Sciatic nerve (tissue), 2 donors: ENCODE measurements at places on chromosomes 11 and 22.

GRCh38 chr11:65315204-65315865 lies 669 bp downstream of the CDC42EP2 start:
- DNase-seq = peak; percentile 92

DNA sequence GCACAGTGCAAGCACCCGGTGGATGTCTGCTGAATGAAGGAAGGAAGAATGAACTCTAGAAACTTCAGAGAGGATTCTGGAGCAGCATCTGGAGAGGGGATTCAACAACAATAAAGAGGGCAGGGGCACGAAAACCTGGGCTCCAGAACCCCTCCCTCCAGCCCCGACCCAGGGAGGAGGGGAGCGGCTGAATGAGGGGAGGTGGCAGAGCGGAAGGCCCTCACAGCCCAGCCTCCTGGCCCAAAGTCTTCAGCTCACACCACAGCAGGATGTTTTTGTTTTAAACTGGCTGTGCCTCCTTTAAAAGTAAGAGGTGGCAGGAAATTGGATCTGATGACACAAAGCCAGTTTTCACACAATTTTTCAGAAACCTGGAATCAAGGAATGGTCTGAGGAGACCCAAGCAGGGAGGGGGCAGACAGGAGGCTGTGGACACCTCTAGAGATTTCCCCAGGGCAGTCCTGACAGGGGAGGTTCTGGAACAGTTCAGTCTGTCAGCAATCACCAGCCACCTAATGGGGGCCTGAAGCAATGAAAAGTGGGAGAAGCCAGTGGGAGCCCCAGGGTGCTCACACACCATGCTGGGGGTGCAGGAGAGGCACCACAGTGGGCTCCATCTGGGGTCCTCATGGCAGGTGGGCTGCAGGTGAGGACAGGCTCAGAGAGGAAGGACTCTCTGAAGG lies 44.4 kb upstream of the TCF20 start:
- no peak for DNase-seq

GRCh38 chr11:100940111-100940510 lies 189.5 kb downstream of the PGR start:
- DNase-seq = no peak

DNA sequence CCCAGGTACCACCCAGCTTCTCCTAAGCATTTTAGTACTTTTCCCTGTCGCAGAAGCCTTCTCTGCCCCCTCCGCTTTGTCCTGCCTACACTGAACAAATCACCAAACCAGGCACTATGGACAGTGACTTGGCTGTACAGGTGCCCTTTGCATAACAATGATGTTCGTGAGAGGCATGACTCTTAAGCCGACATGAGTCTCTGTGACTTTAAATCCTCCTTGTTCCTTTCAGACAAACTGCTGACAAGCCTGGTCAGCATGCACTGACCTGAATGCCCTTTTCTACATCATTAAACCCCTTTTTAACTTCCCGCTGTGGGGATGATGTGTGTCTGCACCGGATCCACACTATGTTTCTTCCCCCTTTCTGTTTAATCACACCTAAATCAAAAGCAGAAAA lies 16.6 kb downstream of the CAVIN3 start:
- DNase-seq = no peak

DNA sequence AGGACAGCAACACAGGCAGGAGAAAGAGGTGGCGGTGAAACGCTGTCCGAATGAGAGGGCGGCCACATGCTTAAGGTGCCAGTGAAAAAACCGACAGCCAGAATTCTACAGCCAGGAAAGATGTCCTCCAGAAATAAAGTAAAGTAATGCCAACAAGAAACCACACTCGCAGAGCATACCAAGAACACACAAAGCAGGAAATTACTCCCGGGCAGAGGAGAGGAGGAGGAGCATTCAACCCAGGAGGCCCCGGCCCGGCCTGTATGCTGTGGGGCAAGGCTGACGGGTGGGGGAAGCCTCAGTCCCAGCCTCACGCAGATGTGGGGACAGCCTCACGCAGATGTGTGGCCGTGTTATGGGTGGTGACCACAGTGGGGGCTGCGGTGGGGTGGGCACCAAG lies 28.0 kb downstream of the CHID1 start:
- DNase-seq = no peak

DNA sequence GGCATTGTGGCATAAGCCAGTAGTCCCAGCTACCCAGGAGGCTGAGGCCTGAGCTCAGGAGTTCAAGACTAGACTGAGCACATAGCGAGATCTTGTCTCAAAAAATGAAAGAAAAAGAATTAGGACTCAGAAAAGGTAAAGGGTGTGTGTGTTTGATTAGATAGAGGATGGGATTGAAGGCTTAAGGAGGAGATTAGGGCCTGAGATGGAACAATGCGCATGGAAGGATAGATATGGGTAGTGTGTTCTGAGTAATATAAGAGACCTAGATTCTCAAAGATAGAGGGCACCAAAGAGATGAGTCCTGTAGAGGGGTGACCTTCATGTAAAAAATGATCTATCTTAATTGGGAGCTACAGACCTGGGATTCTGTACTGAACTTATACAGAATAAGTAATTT lies 17.3 kb upstream of the RAB30 start:
- DNase-seq = no peak

DNA sequence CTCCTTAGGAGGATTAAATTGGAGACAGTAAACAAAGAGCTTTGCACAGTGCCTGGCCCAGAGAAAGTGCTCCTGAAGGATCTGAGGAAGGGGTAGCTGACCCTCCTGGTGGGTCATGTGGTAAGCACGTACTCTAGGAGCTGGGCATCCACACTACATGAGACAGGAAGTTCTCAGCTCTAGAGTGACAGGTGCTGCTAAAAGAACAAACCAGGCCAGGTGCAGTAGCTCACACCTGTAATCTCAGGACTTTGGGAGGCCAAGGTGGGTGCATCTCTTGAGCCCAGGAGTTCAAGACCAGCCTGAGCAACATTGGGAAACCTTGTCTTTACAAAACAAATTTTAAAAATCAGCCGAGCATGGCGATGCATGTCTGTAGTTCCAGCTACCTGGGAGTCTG lies 13.1 kb downstream of the SLC43A1 start:
- DNase-seq = no peak

- DNase-seq = no peak
Observed at GRCh38 chr11:27612932-27613880, 87.0 kb downstream of the BDNF start.

DNA sequence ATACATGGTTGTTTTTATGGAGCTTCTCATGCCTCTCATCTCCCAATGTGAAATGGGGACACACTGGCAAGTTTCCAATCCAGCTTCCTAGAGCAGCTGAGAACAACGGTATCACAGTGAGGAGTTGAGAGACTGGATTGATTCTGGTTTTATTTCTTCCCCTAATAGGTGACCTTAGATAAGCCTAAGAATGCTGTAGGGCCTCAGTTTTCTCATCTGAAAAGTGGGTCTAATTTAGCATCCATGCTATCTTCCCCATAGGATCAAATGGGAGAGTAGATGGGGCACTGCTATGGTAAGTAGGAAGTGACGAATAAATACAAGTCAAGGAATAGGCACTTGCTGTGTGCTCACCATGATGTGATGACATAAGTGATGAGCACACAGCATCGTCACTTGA lies 61.1 kb upstream of the PHOX2A start:
- DNase-seq = no peak

- no peak for DNase-seq
Observed at GRCh38 chr22:30731658-30732057, 37.0 kb downstream of the OSBP2 start.

DNA sequence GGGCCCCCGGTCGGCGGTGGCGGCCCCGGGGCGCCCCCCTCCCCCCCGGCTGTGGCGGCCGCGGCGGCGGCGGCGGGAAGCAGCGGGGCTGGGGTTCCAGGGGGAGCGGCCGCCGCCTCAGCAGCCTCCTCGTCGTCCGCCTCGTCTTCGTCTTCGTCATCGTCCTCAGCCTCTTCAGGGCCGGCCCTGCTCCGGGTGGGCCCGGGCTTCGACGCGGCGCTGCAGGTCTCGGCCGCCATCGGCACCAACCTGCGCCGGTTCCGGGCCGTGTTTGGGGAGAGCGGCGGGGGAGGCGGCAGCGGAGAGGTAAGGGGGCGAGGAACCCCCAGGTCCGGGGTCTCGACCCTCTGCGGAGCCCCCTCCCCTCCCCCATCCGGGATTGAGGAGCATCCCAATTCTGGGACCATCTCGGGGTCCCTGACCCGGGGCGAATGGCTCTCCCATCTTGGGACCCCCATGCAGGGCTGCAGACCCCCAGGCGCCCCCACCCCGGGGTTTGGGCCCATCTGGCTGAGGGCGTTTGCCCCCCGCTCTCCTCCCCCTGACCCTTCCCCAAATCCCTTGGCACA lies 431 bp downstream of the KMT2A start:
- DNase-seq = peak; percentile 80

DNA sequence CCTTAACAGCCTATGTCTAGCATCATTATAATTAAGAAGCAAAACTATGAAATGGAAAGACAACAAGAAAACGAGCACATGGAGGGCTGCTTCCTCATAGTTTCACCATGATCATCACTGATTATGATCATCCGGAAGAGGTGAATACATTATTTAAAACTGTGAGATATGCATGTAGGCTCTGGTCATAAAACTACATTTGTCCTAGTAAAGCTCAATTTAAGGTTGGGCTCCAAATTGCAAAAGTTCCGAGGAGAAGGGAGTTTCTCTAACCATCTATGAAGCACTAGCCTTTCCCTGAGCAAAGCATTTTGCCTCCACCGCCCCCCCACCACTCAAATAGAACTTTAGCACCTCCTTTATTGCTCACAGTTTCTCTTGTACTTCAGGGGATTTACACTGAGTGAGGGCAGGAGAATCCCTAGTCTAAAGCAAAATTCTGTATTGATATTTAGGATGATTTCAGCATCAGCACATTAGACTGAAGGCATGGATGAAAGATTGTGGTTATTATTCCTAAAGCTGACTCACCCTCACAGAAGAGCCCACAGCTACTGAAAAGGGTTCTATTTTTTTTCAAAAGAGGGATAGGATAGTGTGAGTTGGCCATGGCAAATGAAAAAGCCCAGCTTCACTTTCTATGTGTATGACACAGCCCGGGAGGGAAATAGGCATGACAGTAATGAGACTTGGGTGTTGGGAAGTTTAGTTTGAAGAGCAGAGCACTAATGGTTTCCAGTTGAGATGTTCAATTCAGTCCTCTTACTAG lies 203.4 kb downstream of the CADM1 start:
- no peak for DNase-seq

DNA sequence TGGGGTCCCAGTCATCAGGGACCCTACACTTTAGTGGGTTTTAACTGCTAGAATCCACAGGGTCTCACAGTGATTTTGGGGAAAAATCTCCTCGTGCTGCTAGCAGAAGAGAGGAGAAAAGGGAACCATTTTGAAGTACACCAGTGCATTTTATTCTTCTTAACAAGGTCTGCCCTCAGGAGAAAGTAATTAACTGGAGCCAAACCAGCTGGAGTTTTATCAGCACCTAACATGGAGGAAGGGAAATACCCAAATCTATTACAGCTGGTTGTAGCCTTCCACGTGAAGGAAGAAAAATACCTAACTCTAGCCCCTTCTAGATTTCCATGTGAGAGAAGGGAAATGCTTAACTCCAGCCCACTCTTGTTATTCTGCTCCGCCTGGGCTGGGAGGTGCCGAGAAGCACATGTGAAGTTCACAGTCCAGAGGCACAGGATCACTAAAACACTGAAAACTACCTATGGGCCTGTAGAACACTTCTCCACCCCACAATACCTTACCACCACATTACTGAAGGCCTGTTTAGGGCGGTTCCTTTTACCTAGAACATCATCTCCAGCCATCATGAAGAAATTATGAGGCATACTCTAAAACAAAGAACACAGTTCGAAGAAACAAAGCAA lies 31.3 kb upstream of the TEAD1 start:
- DNase-seq = no peak

DNA sequence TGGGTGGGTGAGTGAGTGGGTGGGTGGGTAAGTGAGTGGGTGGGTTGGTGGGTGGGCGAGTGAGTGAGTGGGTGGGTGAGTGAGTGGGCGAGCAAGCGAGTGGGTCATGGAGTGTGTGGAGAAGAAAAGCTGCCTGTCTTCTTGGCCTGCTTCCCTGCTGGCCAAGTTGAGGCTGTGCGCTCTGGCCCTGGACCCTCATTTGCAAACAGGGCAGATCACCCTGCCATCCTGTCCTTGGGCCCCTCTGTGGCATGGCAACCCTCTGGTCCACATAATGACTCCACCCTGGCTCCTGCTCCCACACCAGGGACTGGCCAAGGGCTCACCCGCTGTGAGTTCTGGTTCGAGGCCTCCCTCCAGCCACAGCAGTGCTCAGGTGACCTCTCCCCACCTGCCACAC lies 35.1 kb downstream of the CAPN1 start:
- peak; percentile 32 for DNase-seq

GRCh38 chr11:130830566-130830965 lies 85.7 kb downstream of the SNX19 start:
- no peak for DNase-seq

DNA sequence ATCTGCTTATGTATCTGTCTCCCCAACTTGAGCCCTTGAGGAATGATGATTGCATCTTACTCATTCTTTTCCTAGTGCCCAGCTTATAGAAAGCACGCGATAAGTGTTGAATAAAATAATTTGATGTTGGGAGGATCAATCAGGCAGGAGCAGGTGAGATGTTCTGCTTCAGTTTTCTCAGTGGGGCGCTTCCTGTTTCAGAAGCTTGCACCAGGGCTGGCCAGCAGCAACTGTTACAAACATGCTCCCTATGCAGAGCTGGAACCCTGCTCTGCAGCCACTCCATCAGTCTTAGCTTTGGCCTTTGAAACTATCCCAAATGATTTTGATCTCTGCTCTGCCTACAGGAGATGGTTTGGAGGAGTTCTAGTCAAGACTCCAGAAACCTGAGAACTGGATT lies 3.9 kb downstream of the ENDOD1 start:
- no peak for DNase-seq

- no peak for DNase-seq
Observed at GRCh38 chr11:62595124-62595523, 3.8 kb upstream of the TUT1 start.

- DNase-seq = no peak
Observed at GRCh38 chr11:114068327-114068726, 8.8 kb downstream of the ZBTB16 start.

DNA sequence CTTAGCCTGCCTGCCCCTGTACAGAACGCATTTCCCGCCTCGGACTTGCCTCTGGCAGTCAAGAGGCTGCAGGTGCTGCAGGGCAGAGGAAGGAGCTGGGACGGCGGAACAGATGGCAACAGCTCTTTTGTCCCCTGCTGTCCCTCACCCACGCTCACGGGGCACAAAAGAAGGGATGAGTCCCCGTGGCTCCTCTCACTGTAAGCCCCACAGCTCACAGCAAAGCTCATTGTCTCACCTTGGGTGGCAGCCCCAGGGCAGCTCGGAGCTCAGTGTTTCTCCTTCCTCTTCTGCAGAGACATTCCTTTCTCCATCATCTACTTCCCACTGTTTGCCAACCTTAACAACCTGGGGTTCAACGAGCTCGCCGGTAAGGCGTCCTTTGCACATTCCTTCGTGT lies 24.3 kb downstream of the SLC25A18 start:
- DNase-seq = no peak

- no peak for DNase-seq
Observed at GRCh38 chr11:72229925-72230763, 5.6 kb downstream of the INPPL1 start.

GRCh38 chr11:22666688-22667439 lies 453 bp downstream of the GAS2 start:
- DNase-seq = peak; percentile 66
